ENCODE measurements at places on chromosomes 12 and 14.

GRCh38 chr14:43795600-43796228 lies 711.4 kb downstream of the FSCB start:
- DNase-seq: no peak

- DNase-seq: no peak
These were observed 9.2 kb upstream of the ALDH2 start for GRCh38 chr12:111757361-111758119.

GRCh38 chr14:33377596-33378390 lies 439.1 kb downstream of the NPAS3 start:
- no peak for DNase-seq

GRCh38 chr12:120571299-120571698 lies 9.9 kb downstream of the POP5 start:
- no peak for DNase-seq

DNA sequence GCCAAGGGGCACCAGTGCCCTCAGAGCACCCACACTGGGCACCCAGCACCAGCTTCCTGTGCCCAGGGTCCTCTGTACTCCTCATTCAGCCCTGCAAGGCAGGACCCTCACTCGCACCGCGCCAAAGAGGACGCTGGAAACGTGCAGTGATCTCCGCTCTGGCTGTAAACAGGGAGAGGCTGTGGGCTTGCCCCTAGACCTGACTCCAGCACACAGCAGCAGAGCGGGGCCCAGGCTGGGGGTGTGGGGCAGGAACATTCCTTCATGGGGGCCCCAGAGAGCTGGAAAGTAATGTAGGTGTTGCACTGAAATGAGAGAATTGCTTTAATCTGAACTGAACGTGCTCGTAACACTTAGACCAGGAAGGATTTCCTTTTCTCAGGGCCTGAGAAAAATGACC lies 5.0 kb upstream of the BRF1 start:
- DNase-seq: no peak

GRCh38 chr14:91586410-91586809 lies 76.3 kb upstream of the PPP4R3A start:
- no peak for DNase-seq

- no peak for DNase-seq
These were observed 98.8 kb downstream of the B4GALNT3 start for GRCh38 chr12:558580-558979.

DNA sequence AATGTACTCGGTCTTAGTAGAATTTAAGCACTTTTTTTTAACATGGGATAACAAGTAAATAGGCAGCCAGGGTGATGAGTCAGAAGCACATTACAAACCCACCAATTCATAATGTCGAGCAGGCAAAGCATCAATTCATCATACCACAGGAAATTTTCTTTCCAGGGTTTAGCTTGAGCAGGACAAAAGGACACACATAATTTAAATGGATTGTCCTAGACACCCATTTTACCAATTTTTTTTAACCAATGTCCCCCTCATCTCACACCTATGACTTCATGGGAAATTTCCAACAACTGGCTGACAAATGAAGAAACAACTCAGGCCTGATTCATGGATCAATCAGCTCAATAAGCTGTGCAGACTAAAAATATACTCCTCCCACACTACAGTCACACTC lies 58.8 kb upstream of the FOXG1 start:
- DNase-seq: no peak

- DNase-seq: no peak
These were observed 122.5 kb downstream of the DICER1 start for GRCh38 chr14:95034788-95035187.

DNA sequence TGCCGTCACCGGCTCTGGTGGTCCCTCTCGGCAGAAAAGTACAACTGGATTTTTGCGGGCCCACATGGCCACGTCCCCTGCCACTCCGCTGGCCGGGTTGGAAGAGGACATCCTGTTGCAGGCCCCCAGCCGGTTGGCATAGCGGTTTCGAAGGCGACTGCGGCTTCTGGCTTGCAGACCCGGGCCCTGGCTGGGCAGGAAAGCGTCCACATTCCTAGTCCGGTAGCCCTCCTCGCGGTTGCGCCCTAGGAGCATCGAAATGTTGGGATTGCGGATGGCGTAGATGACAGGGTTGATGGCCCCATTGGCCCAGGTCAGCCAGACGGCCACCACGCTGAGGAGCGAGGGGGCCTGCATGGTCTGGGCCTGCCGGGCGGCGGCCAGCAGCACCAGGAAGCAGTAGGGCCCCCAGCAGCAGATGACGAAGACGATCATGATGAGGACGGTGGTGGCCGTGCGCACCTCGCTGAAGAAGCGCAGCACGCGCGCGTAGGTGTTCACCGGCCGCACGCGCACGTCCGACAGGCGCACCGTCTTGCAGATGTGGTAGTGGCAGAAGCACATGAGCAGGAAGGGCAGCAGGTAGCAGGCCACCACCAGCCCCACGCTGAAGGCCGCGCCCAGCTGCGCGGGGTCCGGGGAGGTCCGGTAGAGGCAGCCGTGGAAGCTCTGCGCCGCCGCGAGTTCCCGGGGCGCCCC lies 1.2 kb downstream of the GPR135 start:
- DNase-seq: peak; percentile 39

DNA sequence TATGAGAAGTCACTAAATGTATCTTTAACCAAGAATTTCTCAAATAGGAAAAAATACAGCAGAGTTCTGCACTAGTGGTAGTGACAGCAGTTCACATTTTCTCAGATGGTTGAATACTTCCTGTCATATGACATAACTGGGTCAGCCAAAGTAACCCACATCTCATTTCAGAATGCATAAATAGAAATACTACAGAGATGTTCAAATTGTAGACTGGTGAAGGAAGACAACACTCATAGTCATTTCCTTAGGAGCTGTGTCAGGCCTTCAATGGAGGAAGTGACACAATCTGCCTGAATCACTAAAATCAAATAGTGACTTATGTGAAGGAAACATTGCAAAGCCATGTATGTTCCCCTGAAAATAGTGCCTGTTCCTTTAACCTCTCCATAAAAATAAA lies 32.4 kb downstream of the FERMT2 start:
- peak; percentile 0 for DNase-seq

- DNase-seq: no peak
These were observed 149.1 kb upstream of the ATP2B1 start for GRCh38 chr12:89857652-89858274.

GRCh38 chr14:67998834-67999233 lies 179.3 kb downstream of the RAD51B start:
- no peak for DNase-seq

- no peak for DNase-seq
These were observed 371 bp upstream of the SHMT2 start for GRCh38 chr12:57229046-57229633.

DNA sequence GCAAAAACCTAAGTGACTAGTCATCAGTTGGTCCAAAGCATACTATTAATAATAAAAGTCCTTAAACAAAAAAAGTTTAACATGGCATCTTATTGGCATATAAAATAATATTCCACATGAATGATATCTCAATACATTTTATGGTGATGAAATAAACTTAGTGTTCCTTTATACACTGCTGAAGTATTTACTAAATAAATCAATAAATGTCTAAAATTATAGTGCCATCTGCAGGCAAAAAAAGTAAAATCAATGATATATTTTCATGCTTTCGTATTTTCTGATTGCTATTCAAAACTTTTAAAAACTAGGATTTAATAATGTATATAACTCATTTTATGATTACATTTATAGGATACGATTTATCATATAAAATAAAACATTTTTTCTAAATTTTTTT lies 30.5 kb downstream of the PUS7L start:
- DNase-seq: no peak

GRCh38 chr14:42437809-42438208 lies 831.1 kb downstream of the LRFN5 start:
- DNase-seq: no peak

- DNase-seq: no peak
These were observed 167.2 kb downstream of the CAPZA3 start for GRCh38 chr12:18905134-18905533.

- DNase-seq: no peak
These were observed 156.8 kb downstream of the GLT1D1 start for GRCh38 chr12:129009833-129010622.

DNA sequence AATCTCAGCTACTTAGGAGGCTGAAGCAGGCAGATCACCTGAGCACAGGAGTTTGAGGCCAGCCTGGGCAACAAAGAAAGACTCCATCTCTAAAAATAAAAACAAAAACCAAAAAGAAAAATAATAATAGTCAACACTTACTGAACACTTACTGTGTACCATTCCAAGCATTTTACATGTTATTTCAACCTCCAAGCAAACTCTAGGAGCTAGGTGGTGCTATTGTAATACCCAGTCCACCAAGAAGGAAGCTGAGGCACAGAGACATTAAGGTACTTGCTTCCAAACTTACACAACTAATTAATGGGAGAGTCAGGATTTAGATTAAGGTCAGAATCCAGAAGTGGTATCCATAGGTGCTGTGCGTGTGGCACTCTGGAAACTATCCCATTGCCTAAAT lies 13.7 kb upstream of the OR6J1 start:
- no peak for DNase-seq

DNA sequence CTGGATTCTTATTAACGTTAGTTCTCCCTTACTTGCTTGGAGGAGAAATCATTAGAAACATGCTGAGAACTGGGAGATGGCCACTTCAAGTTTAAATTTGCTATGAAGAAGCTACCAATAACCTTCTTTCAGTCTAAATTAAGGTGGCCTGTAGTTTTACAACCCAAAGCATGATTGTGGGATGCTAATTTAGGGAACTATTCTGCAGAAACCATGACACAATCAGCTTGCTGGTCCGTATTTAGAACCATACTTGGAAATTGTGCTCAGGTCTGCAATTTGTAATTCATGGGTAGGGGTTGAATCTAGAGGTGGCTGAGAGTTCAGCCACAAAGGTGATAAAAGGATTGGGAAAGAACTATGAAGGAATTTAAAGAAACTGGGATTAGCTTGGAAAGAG lies 405.7 kb downstream of the RAD51B start:
- no peak for DNase-seq

GRCh38 chr14:104942586-104942985 lies 17.9 kb downstream of the PLD4 start:
- no peak for DNase-seq

DNA sequence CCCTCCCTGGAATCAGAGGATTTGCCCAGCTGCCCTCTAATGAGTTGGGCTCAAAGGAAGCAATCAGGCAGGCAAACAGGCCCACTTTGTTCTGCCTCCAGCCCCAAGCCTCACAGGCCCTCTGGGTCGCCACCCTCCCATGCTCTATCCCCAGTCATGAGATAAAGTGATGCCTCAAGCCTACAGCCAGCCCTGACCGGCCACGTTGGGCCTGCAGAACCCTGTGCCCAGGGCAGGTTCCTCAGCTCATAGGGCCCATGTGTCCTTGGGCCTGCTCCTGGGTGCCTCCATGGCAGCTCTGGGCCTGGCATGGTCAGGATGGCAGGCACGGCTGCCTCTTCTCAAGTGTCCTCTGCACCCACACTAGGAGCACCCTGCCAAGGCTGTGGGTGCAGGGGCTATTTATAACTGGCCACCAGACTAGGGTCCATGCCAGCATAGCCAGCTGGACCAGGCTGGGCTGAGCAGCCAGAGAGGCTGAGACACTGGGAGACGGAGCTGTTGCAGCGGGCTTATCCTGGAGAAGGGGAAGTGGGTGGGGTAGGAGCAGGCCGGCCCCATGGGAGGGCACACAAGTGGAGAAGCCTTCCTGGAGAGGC lies 20.2 kb downstream of the HDAC7 start:
- DNase-seq: no peak

- no peak for DNase-seq
These were observed 13.9 kb upstream of the SIVA1 start for GRCh38 chr14:104739026-104739425.

DNA sequence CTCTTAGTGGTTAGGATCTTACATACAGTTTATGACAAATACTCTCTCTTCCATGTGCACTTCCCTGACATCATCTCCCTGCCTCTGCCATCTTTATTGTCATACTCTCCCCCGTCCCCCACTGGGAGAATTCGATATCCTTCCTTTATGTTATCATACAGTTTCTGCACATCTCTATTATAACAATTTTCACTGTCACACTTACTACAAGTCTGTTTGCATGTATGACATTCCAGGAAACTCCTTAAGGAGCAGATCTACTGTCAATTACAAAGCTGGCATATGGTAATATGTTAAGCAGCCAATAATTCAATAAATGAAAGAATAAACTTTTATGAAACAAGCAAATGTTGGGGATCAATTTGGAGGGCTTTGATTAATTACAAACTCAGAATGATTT lies 91.1 kb downstream of the KCNH5 start:
- no peak for DNase-seq

- DNase-seq: no peak
These were observed 476.7 kb downstream of the NOVA1 start for GRCh38 chr14:26121181-26121580.

DNA sequence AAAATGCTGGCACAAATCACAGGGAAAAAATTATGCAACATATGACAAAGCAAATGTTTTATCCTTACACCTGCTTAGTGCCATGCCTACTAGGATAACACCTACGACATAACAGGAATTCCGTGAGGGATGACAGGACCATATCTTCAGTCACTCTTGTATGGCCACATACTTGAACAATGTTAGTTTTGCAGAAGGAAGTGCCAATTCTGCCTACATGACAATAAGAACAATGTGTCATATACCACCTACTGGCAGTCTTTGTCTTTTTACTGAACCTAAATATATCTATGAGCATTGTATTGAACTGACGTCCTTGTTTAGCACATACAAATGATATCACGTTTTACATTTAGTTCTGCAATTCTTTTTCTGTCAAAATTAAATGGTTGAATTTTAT lies 234.0 kb downstream of the ADAMTS20 start:
- no peak for DNase-seq

- DNase-seq: no peak
These were observed 10.1 kb upstream of the TMCC3 start for GRCh38 chr12:94660436-94660835.

DNA sequence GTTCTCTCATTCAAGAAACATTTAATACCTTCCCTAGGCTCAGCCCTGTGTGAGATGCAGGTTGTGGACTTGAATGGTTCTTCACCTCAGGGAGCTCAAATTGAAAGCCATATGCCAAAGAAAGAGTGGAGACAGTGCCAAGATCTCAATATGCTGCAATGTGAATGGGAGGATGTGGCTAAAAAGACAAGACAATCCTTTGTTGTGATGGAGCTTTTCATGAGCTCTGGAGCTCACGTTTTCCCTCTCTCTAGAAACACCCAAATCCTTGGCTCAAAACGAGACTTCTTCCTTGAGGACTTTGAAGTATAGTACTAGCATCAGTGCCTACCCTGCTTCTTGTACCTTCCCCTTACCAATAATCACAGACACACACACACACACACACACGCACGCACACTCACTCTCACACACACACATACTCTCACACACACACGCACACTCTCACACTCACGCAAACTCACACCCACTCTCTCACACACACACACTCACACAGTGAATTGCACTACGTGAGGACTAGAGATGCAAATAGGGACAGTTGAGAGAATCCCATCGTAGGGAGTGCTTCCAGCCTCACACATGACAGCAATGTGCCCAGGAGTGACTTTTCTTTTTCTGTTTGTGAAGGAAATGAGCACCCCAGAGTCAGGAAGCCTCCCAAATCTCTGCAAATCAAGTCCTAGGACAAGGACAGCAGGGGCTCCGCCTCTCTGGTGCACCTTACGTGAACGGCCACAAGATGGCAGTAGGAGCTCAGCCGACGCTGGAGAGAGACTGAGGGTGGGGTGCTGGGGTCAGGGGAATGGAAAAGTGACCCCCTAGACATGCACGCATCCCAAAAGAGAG lies 231.4 kb downstream of the PCNX1 start:
- DNase-seq: peak; percentile 56

All from stimulated activated CD4-positive, alpha-beta T cell treated with anti-CD3 and anti-CD28 coated beads, TNF-alpha, amount 100 ng/mL, for 24 hours (primary cell).